Stimulated activated CD8-positive, alpha-beta memory T cell treated with anti-CD3 and anti-CD28 coated beads, Interleukin-4, amount 100 ng/mL, for 4 hours (primary cell): ENCODE measurements at places on chromosomes 16 and 17.

DNA sequence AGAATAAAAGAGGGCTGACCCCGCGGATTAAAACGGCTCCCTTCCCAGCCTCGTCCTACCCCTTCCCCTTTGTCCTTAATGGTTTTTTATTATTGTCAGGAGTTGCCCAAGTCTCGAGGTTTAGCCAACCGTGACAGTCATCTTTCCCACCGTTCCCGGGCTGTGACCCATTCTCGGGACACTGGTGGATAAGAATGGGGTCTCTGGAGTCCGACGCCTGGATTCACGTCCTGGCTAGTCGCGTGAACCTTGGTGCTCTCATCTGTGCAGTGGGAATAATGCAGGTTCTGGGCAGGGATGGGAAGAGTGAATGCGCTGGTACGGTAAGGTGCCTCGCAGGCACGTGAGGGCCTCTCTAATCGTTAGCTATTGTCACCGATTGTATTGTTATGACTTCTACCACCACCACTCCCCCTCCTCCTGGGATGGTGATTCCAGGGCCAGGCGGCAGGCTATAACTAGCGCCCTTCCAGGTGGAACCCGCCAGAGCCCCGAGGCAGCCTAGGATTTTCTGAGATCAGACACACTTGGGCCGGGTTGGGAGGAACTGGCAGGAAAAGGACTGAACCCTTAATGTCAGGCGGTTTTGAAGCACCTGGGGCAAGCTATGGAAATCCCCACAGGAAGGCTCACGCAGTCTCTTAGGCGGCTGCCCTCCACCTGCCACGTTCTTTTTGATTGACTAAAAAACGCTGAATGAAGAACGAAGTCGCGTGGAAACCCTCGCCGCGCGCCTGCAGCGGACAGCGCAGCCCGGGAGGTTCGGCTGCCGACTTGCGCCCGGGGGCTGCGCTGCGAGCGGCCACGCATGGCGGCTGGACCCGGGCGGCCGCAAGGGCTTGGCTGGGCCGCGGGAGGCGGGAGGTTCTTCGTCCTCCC lies 2.7 kb downstream of the HS3ST3B1 start:
- no peak for DNase-seq

DNA sequence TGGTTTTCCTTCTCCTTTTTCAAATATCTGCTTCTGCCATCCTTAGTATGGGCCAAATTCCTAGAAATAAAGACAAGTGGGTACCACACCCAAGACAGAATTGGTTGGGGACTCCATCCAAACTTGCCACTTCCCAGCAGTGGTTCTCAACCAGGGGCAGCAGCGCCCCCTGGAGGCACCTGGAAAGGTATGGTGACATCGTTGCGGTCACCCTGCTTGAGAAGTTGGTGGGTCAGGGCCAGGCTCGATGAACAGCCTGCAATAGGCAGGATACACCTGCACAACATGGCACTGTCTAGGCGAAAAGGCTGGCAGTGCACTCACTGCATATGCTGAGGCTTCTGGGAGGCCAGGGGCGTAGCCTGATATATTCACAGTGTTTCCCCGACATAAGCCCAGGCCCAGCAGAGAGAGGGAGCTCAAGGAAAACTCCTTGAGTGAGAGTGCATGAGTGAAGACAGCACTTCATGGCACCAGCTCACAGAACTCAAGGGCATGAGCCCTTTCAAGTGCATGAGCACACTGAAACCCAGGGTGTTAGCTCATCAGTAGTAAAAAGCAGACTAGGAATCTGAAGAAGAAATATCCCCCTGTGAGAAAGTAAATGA lies 57.7 kb downstream of the CMC2 start:
- DNase-seq, result no peak

DNA sequence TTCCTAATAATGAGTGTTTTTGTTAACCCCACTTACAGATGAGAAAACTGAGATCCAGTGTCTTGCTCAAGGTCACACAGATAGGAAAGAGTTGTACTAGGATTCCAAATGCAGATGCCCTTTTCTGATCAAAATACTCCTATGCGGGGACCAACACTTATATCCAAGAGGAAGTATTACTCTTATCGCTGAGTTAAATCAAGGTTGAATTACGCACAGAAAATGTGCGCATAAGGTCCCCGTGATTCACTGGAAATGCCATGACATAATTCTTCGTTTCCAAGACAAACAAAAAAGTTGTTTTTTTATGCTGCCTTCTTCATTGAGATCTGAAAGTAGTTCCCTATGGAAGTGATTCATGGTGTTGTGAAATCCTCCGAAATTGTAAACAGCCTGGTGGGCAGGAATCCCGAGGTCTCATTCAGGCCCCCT lies 463.8 kb upstream of the HSBP1 start:
- DNase-seq, result no peak

DNA sequence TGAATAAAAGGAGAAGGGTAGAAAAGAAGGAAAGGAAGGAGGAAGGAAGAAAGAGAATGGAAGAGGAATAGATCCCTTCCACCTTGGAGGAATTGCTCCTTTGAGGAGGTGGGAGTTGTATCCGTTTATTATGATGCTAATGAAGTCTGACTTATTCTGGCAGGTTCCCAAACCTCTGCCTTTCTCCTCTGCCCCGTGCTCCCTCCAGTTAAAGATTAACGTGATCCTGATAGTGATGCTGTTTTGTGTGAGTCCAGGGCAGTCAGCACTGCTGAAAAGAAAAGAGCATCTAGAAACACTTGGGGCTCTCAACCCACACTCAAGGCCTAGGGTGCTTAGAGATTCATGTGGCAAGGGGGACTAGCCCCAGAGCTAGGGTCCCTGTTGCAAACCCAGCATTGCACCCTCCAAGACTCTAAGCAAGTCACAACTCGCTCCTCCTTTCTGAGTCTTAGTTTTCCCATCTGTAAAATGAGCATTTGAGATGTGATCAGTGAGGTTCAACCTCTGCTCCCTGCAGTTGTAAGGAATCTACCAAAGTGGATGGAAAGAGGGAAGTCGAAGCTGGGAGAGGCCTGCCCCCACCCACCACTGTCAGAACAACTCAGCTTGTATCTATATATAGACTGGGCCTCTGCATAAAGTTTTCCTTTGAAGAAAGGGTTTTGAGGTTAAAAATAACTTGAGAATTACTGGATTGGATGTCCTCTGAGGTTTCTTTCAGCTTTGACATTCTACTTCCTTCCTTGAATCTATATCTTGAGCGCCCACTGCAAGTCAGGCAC lies 46.9 kb upstream of the TMEM132E start:
- no peak for DNase-seq

- no peak for DNase-seq
Observed at GRCh38 chr17:40859536-40859935, 7.5 kb downstream of the KRT12 start.

GRCh38 chr17:80866050-80866793 lies 125.4 kb upstream of the CHMP6 start:
- DNase-seq, result peak; percentile 54

DNA sequence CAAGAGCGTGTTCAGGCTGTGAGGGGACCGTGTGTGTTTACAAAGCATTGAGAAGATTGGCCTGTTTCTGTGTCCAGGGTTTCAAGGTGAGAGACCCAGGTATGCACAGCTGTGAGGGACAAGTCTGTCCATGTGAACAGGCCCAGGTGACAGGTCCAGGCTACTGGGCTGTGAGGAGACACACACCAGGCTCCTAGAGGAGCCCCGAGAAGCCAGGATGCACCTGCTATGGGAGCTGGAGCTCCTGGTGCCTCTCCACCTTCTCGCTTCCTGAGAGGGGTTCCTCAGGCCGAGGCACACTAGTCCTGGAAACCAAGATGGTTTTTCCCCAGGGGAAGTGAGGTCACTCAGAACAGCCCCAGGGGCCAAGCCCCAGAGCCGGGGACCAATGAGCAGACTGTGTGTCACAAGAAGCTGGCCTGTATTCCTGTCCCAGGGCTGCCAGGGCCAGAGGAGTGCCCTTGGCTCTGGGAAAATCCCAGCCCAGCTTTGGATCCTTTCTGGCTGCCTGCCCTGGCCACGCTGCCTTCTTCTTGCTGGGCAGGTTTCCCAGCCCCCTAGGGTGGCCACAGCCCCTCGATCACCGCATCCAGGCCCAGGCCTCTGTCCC lies 153.4 kb upstream of the PLCG2 start:
- no peak for DNase-seq

DNA sequence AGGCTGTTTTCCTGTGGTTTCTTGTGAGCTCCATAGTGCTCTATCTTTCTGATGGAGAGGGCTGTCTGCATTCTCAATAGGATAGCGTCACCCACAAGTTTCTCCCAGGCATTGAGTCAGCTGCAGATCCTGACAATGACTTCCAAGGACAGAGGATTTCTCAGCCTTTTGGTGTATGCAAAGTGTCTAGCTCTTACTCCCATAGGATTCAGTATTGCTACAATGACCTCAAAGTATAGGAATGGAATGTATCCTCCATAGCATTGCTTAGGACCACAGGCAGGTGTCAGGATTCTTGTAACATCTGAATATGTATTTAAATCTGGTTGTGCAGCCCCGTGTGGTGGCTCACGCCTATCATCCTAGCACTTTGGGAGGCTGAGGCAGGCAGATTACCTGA lies 32.3 kb downstream of the SMIM36 start:
- DNase-seq, result no peak

DNA sequence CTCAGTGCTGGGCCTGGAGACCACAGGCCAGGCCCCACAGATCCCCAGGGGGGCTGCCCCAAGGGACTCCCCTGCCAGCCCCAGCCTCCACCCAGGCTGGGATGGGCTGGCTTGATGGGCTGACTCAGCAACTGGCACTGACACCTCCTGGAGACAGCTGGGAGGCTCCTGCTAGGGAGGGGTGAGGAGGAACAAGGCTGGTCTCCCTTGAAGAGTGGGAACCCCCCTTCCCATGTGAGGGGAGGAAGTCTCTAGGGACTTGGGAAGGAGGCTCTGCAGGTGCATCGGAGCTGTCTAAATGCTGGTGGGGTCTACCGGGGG lies 10.4 kb downstream of the NHERF1 start:
- DNase-seq, result no peak

DNA sequence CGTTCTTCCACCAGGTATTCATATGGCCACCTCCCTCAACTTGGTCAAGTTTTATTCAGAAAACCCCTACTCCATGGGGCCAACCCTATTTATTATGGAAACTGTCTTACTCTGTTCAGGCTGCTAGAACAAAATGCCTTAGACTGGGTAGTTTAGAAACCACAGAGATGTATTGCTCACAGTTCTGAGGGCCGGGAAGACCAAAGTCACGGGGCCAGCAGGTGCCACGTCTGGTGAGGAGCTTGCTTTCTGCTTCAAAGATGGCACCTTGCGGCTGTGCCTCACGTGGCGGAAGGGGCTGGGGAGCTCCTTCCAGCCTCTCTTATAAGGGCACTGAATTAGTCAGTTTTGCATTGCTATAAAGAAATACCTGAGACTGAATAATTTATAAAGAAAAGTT lies 74.3 kb downstream of the AXIN2 start:
- DNase-seq, result no peak

- DNase-seq, result no peak
Observed at GRCh38 chr17:37743612-37743874, 1.3 kb downstream of the HNF1B start.

DNA sequence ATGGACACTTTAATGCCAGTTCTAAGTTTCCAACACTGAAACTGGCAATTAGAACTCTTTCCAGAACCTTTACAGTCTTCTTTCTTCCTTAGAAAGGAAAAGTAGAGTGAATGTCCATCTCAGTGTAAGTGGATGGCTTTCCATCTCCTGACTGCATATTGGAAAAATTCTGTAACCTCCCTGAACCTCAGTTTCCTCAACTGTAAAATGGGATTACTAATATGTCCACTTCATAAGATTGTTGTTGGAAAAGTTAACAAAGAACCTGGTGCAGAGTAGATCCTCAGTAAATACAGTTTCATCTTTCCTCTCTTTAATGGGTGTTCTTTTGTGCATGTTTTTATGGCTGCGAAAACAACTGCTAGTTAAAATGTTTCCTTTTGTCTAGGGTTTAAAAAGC lies 2.6 kb downstream of the TMEM98 start:
- DNase-seq, result no peak

DNA sequence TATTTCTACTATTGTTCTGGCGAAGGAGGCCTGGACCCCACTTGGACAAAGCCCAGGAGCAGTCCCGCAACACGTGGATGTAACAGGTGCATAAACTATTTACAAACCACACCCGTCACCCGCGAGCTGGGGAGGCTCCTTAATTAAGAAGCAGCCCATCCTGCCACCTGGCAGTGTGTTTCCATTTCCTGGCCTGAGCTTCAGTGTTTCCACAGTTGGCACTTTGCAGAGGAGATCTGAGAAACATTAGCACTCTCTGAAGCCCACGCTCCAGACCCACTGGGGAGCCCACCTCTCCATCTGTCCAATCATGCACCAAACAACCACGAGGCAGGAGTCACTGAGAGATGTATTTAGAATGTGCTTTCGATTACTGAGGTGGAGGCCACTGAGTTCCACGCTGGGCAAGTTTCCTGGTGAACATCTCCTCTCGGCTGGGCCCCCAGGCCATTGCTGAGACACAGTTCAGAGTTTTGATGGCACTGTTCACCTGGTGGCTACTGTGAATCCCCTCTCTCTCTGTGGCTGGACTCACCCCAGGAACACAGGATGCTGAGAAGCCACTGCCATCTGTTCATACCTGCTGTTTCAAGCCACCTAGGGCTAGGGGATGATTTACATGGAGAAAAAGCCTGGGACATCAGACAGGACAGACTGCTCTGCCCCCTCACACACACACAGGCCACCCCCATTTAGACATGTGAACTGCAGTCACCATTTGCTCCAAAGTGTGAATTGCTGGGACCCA lies 129.1 kb downstream of the AIPL1 start:
- no peak for DNase-seq

GRCh38 chr17:81579298-81579697 lies 27.1 kb upstream of the FAAP100 start:
- DNase-seq, result no peak
